ENCODE measurements at places on chromosomes 16 and 17.

- DNase-seq = no peak
These were observed 28.0 kb downstream of the CTU2 start for GRCh38 chr16:88734361-88734728.

- no peak for DNase-seq
These were observed 51.5 kb downstream of the GNAO1 start for GRCh38 chr16:56242740-56243139.

DNA sequence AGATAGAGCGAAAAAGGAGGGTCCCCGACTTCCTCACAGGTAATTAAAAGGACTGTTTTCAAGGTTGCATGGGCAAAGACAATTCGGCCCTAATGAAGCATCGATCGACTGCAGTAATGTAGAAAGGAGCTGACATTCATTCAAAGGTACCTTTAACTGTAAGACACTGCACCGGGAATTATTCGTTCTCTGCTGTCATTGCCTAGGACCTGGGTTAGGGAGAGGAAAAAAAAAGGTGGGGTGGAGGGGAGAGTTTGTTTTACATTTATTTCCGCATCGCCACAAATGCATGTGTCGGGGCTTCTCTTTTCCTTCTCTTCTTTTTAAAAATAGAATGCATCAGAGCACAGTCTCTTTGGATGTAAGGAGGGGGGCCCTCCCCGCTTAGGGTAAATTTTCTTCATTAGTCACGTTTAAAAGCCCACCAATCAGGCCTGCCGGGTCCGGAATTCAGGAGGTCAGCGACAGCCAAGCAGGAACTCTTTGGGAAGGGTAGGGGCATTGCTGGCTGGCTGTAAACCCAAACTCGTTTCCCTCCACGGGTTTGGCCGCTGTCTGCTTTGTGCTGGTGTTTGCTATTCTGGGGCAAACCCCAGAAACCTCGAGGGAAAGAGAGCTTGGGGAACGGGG lies 496.2 kb upstream of the ZFHX3 start:
- DNase-seq = no peak

DNA sequence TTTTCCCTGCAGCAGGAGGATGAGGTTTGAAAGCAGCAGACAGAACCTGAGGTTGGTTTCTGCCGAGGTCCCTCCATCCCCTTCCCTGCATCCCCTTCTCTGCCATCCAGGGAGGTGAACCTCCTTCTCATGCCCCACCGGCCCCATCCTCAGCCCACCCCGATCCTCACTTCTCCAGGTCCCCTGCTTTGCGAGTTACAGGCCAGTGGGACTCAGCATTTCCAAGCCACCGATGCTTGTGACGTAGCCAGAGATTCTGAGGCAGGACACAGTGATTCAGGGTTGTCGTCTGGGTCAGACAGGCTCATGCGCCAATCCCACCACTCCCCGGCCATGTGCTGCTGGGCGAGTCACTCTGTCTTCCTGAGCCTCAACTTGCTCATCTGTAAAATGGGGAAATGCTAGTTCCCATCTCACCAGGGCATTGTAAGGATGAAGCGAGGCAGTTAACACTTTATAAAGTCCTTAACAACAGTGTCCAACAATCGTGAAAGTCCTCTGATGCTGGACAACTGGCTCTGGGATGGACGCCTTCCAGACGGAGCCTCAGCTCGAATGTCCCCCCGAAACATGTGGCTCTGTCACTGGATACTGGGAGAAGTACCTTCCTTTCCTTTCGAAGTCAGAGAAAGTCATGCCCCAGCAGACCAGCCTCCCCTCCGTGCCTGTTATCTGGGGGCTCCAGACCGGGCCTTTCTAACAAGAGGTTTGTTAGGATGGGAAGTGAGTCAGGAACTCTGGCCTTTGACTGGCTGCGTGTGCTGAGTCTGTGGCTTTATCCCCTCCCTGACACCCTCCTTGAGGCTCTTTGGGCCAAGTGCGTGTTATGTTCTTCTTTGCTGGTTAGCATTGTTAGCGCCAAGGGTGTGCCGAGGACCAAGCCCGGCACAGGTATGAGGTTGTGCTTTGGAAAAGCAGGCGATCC lies 21.9 kb downstream of the SEC14L5 start:
- DNase-seq = no peak

DNA sequence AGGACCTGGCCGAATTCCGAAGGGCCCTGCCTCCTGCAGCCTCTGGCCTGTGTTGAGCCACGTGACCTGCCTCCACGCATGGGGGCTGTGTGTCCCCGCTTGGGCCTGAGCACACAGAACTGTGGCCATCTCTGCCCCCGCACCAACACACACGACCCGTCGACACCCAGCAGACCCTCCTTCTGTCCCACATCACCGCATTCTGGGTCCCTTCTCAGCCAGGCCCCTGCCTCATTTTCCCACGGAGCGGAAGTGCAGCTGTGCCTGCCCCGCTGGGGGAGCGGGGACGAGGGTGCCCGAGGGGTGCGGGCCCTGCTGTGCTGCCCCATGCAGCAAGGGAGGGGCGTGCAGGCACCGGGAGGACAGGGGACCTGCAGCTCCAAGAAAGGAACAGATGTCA lies 18.4 kb downstream of the NDUFAF8 start:
- DNase-seq = no peak

DNA sequence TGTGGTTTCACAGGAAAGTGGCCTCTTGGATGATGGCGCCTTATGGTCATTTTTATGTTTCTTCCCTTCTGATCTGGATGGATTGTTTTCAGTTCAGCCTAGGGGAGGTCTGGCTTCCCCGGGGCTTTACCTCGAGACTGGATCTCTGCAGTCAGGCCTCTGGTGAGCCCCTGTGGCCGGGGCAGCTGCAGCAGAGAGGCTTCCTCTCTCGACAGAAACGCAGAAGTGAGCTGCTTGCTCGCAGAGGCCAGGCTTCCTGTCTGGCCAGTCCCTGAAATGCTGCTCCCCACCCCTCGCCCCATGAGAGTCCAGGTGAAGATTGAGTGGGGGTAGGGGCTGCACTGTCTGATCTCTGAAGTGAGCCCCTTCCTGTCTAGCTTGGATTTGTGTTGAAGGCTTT lies 44.0 kb downstream of the PLCG2 start:
- DNase-seq = no peak

DNA sequence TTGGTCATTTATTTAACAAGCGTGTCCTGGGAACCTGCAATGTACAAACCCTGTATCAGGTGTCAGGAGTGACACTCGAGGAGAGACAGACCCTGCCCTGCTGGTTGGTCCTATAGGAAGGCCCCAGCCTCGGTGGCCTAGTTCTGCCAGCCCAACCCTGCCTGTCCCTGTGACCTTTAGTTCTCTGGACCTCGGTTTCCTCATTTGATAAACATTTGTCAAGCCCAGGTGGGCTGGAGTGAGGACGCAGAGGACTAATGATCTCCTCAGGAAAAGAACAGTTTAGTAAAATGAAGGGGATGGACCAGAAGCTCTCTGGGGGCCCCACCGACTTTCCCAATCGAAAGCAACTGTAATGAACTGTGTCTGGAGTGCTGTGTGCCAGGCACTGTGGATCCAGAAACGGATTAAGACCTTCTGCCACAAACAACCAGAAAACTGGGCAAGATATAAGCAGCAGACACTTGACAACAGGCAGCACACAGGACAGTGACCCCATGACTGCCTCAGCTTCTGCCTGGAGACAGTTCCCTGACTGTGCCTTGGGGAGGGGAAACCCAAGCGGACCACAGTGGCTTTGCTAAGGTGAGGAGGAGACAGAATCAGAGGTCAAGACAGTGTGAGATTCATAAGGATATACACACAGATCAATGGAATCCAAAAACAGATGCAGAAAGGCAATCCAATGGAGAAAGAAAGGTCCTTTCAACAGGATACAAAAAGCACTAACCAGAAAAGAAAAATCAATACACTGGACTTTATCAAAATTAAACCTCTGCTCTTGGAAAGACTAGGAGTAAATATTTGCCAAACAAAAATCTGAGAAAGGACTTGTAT lies 8.8 kb downstream of the PRCD start:
- DNase-seq = no peak

GRCh38 chr16:66358231-66358630 lies 8.3 kb upstream of the CDH5 start:
- DNase-seq = no peak

GRCh38 chr16:63323055-63323454 lies 1286.8 kb upstream of the CDH8 start:
- DNase-seq = no peak

- no peak for DNase-seq
These were observed 11.3 kb downstream of the WDR45B start for GRCh38 chr17:82636626-82637598.

DNA sequence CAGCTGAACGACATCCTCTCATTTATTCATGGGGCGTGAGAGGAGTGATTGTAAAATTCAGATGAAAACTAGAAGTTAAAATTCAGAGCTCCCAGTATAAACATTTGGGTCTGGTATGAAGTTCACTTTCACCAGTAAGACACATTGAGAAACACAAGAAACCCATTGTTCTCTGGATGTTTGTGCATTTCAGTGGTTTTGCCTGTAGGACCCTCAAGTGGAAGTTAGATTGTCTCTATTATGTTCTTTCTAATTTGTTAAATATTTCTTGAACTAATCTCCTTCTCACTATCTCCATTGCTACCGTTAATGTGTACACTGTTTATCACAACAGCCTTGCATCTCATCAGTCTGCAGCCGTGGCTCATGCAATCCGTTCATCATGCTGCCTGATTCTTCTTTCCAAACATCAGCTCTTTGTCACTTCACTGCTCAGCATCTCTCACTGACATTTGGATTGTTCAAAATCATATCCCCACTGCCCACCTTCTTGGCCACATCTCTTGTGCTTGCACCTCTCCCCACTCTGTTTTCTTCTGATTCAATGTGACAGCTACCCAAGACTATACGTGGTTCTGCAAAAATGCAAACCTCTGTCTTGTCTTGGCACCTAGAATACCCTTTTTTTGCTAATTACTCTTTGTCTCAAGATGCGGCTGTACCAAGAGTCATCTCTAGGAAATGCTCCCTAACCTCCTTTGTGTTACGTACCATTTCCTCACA lies 49.5 kb downstream of the HLF start:
- no peak for DNase-seq

- DNase-seq = no peak
These were observed 25.4 kb upstream of the WSB1 start for GRCh38 chr17:27268394-27269085.

DNA sequence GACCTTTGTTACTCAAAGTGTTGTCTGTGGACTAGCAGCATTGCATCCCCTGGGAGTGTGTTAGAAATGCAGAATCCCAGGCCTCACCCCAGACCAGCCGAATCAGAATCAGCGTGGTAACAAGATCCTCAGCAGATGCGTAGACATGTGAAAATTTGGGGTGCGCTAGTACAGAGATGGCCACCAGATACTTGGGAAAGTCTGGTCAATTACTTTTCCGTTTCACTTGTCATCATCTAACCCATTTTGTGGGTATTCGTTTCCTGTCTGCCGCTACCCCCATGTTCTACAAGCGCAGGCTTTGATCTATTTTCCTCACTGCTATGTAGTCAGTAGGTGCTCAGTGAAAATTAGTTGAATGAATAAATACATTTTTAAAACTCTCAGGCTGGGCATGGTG lies 33.1 kb upstream of the HERPUD1 start:
- no peak for DNase-seq

GRCh38 chr16:82995924-82996441 lies 369.2 kb downstream of the CDH13 start:
- DNase-seq = peak; percentile 63

DNA sequence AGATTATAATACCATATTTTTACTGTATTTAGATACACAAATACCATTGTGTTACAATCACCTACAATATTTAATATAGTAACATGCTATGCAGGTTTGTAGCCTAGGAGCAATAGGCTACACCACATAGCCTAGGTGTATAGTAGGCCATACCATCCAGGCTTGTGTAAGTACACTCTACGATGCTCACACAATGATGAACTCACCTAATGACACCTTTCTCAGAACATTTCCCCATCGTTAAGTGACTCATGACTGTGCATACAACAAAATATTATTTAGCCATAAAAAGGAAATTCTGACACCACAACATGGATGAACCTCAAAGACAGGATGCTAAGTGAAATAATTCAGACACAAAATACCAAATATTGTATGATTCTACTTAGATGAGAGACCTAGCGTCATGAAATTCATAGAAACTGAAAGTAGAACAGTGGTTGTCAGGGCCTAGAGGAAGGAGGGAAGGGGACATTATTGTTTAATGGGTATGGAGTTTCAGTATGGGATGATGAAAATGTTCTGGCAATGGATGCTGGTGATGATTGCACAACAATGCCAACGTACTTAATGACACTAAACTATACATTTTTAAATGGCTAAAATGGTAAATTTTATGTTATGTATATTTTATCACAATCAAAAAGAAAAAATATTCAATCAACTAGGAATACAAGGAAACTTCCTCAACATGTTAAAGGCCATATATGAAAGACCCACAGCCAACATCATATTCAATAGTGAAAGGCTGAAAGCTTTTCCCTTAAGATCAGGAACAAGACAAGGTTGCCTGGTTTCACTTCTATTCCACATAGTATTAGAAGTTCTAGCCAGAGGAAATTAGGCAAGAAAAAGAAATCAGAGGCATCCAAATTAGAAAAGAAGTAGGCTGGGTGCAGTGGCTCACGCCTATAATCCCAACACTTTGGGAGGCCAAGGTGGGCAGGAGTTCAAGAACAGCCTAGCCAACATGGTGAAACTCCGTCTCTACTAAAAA lies 5.9 kb upstream of the C16orf87 start:
- no peak for DNase-seq

DNA sequence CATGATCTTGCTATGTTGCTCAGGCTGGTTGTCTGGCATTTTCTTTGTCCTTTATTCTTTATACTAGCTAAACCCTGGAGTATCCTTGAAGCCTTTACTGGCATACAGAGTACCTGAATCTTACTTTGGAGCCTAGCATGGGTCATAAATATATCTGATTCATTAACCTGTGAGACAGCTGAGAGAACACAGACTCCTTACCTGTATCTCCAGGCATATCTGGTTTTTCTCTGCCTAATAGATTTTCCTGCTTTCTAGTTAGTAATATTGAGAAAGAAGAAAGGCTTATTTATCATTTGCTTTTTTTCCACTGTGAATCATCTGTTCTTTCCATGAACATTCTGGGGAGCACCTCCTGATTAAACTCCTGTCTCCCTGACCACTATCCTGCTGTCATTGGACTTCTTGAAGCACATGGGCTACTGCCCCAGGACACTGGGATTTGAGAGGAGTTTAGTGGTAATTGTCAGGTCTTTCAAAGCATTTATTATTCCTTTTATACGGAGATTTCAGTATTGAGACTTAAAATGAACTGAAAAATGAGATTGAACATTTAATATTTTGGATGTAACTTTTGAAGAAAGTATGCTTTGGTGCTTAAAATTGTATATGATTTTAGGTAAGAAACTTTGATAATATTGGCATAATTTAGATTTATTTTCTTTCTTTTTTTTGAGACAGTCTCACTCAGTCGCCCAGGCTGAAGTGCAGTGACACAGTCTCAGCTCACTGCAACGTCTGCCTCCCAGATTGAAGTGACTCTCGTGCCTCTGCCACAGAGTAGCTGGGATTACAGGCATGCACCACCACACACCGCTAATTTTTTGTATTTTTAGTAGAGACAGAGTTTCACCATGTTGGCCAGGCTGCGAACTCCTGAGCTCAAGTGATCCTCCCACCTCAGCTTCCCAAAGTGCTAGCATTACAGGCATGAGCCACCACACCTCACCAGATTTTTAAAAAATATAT lies 8.6 kb downstream of the PDP2 start:
- no peak for DNase-seq
